ENCODE measurements at places on chromosomes 5 and 9. TPM values are rescaled to one million over a fixed set of nuclear protein-coding genes. Genes with fewer than 3 reads are reported as not detected.
A peak's percentile ranks its signal among the peaks of the same experiment; 100 is the strongest.

DNA sequence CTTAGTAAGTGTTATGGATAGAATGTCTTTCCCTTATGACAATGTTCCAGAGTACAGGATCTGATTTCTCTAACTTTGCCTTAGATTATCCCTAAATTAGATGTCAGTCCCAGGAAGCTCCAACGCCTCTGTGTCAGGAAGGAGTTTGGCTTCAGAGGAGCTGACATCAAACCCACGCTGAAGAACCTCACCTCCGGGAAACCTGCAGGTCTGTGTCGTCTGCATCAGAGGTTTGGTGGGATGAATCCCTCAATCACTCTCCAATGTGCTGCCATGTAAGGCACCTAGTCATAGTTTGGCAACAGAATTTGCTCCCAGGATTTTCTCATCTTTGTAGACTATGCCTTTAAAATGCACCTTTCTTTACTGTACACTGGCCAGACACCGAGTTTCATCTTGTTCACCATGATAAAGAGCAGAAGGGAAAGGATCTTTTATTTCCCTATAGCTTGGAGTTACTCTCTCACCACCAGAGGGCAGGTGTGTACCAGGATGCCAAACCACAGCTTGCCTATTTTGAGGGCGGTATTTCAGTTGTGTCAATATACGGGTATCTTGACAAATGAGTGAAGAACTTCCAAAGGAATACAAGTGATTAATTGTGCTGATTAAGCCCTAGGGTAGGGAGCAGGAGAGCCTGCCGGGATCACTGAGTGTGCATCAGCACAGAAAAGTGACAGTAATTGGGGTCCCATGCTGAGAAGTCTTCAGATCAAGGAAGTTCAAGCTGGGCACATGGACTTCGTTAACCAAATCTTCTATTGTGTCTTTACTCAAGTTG lies 23.4 kb downstream of the MINAR2 start:
- no peaks in the 10 kb centered on the region for H3K4me1 ChIP-seq
- no peak for DNase-seq
- H3K4me3 ChIP-seq: no peak overlapping the region
- H3K27me3 ChIP-seq: no peaks in the 10 kb centered on the region

DNA sequence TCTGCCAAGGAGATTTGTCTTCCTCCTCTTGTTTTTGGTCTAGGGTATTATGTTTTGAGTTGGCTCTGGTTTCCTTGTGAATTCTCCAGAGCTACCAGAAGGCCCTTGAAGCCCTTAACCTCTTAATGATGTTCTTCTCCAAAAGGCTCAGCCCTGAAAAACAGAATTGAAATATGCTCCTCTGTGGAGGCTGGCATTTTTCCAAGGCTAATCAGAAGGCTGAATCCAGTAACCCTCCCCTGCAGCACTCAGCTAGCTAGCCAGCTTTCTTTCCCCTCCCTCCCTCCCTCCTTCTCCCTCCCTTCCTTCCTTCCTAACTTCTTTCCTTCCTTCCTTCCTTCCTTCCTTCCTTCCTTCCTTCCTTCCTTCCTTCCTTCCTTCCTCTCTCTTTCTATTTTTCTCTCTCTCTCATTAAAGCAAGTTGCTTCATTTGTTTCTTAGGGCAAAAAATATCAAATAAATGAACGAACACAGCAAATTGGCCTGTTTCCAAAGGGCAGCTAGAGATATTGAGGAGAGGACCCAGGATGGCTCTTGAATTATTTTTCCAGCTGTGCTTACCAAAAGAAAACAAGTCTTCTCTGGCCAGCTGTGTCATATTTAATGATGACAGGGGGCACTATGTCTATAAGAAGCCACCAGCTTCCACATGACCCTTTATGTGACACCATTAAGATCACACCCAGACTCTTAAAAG lies 38.7 kb downstream of the JAKMIP2 start:
- no peaks in the 10 kb centered on the region for H3K27me3 ChIP-seq
- no peaks in the 10 kb centered on the region for H3K36me3 ChIP-seq
- H3K4me1 ChIP-seq: no peaks in the 10 kb centered on the region
- no peak for DNase-seq
- no peak overlapping the region for H3K4me3 ChIP-seq

DNA sequence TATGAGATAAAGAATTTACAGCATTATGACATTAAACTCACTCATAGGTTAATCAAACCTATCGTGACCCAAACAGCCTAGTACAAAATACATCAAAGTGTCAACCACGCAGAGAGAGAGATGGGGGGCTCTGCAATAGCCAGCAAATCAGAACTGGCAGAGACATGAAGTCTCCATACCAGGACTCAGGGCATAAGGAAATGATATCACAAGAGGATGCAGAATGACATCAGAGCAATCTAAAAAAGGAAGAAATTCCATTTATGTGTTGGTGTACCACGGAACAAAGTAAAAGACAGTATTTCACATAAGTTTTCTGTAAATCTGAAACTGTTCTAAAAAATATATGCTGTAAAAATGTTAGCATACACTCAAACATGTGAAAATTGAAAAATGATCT lies 24.6 kb downstream of the BICD2 start:
- H3K4me1 ChIP-seq: peaks cover 63% of the 10 kb centered on the region
- H3K4me3 ChIP-seq: no peak overlapping the region
- H3K36me3 ChIP-seq: no peaks in the 10 kb centered on the region
- no peaks in the 10 kb centered on the region for H3K27me3 ChIP-seq
- peak overlapping the region; percentile 27 for H3K27ac ChIP-seq
- no peak for DNase-seq

DNA sequence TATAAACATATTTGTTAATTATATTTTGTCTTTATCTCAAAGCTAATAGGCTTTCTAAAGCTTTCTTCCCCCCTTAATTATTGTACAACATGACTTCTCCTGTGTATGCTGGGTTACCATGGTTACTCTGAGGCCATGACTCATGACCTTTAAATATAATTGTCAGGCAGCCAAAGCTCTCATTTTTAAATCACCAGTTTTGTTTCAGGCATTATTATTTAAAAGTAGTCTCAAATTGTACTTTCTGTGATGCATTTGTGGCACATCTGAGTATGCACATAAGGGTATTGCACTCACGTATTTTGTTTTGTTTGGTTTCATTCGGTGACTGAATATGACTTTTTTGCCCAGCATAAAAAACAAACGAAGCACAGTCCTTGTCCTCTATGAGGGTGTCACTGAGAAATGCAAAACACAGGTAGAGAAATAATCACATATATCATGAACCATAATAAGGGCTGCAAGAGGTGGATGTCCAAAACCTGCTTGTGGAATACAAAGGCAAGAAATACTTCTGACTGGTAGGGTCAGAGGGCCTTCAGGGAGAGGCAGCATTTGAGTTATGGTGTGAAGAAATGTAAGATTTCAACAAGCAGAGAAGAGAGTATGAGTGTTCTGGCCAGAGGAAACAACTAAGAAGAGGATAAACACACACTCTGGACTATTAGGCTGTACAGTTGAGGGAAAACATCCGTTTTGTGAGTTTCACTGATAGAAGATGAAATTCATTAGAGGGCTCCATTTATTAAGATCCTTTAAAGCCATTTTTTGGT lies 2.1 kb downstream of the CCDC192 start:
- no peak overlapping the region for H3K4me3 ChIP-seq
- H3K36me3 ChIP-seq: no peaks in the 10 kb centered on the region
- no peak for DNase-seq
- H3K27me3 ChIP-seq: no peaks in the 10 kb centered on the region
- no peaks in the 10 kb centered on the region for H3K4me1 ChIP-seq

DNA sequence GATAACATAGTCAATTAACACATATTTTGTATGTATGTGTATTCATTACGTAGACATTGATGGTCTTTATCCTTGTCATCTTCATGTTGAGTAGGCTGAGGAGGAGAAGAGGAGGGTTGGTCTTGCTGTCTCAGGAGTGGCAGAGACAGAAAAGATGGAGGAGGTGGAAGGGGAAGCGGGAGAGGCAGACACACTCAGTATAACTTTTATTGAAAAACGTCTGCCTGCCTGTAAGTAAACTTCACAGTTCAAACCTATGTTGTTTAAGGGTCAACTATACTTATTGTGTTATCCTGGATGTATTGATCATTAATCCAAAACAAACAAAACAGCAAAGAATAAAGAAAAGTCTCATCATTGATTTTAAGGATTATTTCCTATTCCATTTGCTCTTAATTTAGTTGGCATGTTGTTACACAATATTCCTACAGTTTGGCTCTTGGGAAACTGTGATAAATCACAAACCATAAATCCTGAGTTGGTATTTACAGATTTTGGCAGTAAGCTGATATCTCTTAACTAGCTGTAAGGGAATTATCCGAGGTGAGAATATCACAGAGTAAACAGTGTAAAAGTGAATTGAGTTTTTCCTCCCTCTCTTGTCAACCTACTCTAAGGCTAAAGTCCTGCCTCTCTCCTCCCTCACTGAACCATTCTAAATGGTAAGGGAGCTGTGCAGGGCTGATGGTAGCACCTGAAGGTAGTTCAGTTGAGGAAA lies 487.2 kb downstream of the SPATA31D1 start:
- H3K4me3 ChIP-seq: no peak overlapping the region
- H3K36me3 ChIP-seq: no peaks in the 10 kb centered on the region
- DNase-seq: no peak
- no peaks in the 10 kb centered on the region for H3K27me3 ChIP-seq
- no peaks in the 10 kb centered on the region for H3K4me1 ChIP-seq

DNA sequence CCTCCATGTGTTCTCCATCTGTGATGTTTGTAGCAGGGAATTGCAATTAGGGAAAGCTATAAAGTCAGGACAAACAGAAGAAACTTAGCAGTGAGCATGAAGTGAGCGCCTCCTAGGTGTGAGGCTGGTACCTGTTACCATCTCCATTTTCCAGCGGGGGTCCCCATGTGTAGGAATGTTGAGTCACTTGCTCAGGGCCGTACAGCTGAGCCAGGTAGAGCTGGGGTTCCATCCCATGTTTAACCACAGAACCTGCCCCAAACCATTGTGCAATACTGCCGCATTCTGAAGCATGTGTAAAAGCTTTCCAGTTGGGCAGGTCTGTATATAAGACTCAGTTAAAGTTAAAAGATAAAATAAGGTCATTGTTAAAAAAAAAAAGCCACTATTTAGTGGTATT lies 62.7 kb downstream of the NDFIP1 start:
- H3K4me3 ChIP-seq: no peak overlapping the region
- no peaks in the 10 kb centered on the region for H3K36me3 ChIP-seq
- H3K4me1 ChIP-seq: peaks cover 12% of the 10 kb centered on the region

DNA sequence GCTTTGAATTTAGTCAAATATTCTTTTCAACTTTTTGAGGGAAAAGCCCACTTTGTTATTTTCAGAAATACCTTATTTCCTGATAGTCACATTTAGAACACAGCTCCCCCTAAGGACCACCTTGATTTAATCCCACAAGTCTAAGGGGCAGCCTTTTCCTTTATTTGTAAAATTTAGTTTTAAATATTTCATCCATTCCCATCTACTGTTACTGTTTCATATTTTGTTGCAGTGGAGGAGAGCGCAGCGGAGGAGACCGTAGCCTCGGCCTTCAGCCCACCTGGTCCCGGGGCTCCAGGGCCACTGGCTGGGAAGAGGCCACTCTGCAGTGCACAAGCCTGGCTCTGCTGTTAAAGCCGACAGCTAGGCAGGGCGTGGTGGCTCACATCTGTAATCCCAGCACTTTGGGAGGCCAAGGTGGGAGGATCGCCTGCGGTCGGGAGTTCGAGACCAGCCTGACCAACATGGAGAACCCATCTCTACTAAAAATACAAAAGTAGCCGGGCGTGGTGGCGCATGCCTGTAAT lies 19.6 kb downstream of the LPCAT1 start:
- no peak overlapping the region for H3K4me3 ChIP-seq
- H3K27ac ChIP-seq: no peak overlapping the region
- no peaks in the 10 kb centered on the region for H3K36me3 ChIP-seq
- peaks cover 17% of the 10 kb centered on the region for H3K4me1 ChIP-seq
- no peaks in the 10 kb centered on the region for H3K27me3 ChIP-seq

- H3K27me3 ChIP-seq: no peaks in the 10 kb centered on the region
- no peak overlapping the region for H3K4me3 ChIP-seq
- no peaks in the 10 kb centered on the region for H3K36me3 ChIP-seq
- no peak for DNase-seq
- H3K4me1 ChIP-seq: peaks cover 32% of the 10 kb centered on the region
Measured at GRCh38 chr9:137678202-137678601, 59.4 kb downstream of the EHMT1 start.

DNA sequence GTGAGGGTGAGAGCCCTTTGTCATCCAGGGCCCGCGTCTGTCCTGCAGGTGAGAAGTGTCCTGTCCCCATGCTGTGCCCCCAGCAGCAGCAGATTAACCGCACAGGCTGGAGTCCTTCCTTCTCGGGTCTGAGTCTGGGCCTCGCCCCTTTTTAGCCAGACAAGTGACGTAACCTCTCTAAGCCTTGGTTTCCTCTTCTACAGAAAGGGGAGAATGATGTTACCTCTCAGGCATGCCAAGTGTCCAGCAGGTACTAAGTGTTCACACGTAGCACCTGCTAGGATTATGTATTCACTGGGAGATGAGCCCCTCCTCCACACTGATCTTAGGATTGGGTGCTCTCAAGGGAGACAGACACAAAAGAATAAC lies 6.9 kb downstream of the NEURL1B start:
- no peaks in the 10 kb centered on the region for H3K27me3 ChIP-seq
- DNase-seq: no peak
- no peaks in the 10 kb centered on the region for H3K36me3 ChIP-seq
- H3K27ac ChIP-seq: peak overlapping the region; percentile 94
- H3K4me3 ChIP-seq: no peak overlapping the region

Gene UAP1L1
- total RNA-seq: 3.9 TPM

Gene C9orf50
- 0.82 TPM for total RNA-seq

DNA sequence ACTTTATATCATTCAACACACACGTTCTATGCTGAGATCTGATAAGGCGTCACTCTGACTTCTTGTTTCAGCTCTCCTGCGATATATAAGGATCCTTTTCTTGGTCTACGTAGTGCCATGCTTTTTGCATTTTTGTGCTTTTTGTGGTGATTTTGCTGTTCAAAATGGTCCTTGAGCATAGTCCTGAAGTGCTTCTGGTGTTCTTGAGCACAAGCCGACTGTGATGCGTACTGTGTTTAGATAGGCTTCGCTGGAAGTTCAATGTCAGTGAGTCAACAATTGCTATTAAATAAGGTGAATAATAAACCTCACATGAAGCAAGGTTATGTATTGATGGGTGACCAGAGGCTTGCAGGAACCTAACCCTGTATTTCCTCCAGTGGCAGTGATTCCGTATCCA lies 46.8 kb downstream of the ACO1 start:
- H3K4me1 ChIP-seq: no peaks in the 10 kb centered on the region
- H3K4me3 ChIP-seq: no peak overlapping the region

DNA sequence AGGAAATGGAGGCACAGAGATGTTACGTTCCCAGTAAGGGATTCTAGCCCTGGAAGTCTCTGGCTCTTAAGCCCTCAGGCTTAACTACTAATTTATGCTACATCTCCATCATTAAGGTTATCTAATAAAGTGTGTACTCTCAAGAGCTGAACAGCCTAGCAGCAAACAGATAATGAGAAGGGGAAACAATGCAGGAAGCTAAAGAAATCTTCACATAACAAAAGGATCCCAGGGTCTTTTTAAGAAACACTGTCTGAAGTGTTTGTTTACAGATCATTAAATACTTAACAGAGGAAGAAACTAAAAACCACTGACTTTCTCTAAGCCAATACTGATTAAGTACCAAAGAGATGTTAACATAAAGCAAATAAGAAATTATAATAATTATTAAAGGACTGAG lies 129.0 kb downstream of the PAPPA start:
- H3K27me3 ChIP-seq: no peaks in the 10 kb centered on the region
- H3K27ac ChIP-seq: no peak overlapping the region
- H3K4me1 ChIP-seq: no peaks in the 10 kb centered on the region
